ENCODE measurements at places on chromosomes 3 and 15.

- no peak for DNase-seq
Measured at GRCh38 chr3:132625613-132626012, 28.5 kb downstream of the ACKR4 start.

GRCh38 chr3:11523572-11524101 is 120.1 kb downstream of the VGLL4 start:
- DNase-seq: no peak

- DNase-seq: no peak
Measured at GRCh38 chr3:173688216-173688842, 290.8 kb downstream of the NLGN1 start.

DNA sequence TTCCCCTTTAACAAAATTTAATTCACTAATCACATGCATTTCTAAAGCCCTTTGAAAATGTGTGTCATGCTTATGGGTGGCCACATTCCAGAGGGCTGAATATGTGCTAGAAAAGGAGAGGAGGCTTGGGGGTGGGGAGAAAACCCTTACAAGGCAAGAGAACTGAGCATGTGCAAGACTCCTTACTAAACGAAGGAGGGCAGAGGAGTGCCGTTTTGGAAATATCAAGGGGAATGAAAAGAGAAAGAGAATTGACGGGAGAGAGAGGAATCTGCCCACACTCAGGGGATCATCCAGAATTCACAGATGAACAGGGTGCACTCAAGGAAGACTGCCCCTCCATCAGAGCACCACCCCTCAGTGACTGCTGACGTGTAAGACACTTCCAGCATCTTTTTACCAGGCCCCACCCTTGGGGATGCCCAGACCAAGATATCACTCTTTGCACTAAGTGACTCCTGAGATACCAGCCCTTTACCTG is 37.9 kb upstream of the TSC22D2 start:
- no peak for DNase-seq
